ENCODE measurements at places on chromosomes 2 and 18.

GRCh38 chr2:70546885-70547284 is 6.7 kb downstream of the TGFA start:
- DNase-seq, result no peak

- no peak for DNase-seq
Observed at GRCh38 chr2:122389694-122390093, 634.2 kb downstream of the TSN start.

- DNase-seq, result no peak
Observed at GRCh38 chr2:174492963-174493431, 6.2 kb upstream of the GPR155 start.

DNA sequence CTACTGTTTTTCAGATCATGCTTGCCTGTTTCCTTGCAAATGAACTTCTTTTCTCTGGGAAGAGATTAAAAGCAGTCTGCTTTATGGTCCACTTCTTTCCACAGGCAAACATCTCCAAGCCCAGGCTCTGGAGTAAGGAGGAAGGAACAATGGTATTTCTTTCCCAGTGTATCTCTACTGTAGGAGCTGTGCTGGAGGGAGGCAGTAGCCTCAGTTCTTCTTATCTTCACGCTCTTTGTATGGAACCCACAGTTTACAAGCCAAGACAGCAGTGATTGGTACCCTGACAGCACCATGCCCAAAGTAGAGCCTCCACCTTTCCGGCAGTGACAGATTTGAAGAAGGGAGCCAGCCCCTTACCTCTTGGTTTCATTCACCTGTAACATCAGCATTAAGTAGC is 35.2 kb downstream of the SPOPL start:
- DNase-seq, result no peak

DNA sequence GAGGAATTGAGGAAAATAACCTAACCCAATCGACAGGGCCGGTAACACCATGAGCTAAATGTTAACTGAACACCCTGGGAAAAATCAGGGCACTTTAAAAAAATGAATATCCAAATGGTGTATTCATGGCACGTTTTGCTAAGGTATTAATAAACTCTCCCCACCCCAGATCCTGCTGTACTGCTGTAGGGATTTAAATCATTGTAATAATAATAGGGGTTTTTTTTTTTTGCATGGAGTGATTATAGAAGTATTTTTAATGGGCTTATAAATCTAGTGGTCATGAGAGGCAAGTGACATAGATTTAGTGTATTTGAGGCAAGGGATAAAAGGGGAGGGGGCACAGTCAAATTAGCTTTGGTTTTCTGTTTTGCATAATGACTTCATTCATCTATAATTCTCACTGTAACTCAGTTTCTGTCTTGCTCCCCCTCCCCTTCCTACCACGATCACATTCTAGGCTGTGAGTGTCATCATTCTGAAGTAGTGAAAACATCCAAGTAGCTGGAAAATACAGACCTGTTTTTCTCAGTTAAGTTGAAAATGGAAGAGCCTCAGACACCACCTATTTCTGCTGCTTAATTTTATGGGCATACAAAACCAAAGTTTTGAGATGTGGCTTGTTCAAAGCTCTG is 18.2 kb upstream of the MGAT5 start:
- no peak for DNase-seq

DNA sequence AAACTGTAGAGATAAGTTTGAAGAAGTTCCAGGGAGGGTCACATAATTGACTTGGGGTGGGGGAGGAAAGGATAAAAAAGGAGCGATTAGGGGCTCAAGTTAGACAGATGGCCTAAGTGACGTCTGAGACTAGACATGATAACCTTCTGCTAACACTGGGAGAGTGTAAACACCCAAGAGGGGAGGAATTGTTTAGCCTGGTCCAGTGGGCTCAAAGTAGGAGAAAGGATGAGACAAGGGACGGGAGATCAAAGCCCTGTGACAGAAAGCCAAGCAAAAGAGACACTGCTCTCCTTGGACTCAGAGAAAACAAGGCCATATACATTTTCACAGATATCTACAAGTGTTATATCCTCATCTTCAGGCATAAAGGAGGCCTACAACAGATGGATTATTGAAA is 45.5 kb upstream of the IHH start:
- DNase-seq, result no peak

- no peak for DNase-seq
Observed at GRCh38 chr18:4758980-4759379, 303.9 kb upstream of the DLGAP1 start.

- DNase-seq, result no peak
Observed at GRCh38 chr18:37457341-37457740, 108.3 kb downstream of the CELF4 start.

DNA sequence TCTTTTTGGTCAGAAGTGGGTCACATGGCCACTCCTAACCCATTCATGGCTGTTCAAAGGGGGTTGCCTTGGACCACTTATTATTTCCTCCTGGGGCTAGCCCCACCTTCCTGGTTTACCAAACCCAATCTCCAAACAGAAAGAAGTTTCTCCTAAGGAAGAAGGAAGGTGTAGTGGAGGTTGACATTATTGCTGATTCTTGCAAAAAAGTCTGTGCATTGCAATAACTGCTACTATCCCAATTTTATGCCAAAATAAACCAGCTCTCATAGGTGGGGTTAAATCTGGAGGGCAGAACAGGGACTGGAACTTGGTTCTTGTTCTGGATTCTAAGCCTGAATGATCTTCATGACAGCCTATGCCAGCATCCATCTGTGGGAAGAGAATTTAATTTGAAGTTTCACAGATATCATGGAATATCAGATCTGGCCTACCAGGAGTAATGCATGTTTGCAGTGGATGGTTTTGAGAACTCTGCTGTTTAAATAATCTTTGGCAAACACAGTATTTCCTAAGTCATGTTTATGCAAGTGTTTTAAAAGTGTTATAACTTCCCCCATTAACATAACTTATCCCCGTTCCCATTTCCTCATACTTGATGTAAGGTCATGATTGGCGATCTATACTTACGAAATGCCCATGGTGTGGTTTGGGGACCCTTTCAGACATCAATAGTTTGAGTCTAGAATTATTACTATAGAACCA is 11.9 kb downstream of the ANXA4 start:
- no peak for DNase-seq

GRCh38 chr2:40485318-40485717 is 33.4 kb upstream of the SLC8A1 start:
- DNase-seq, result no peak

DNA sequence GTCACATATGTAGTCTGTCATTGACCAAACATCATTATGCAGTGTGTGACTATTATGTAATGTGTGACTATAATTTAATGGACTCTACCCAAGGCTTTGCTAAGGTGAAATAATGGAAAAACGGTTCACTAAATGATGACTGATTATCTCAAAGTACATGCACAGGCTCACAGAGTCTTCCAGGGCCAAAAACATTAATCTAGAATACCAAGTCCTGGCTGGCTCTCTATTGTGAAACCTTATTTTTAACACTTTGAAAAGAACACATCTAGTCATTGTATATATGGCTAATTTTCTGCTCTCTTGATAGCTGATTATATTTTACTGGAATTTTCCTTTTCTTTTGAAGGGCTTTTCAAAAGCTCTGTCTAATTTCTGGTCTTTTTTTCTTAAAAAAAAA is 102.9 kb upstream of the THUMPD2 start:
- no peak for DNase-seq

- no peak for DNase-seq
Observed at GRCh38 chr18:34971313-34971712, 69.9 kb upstream of the MAPRE2 start.

DNA sequence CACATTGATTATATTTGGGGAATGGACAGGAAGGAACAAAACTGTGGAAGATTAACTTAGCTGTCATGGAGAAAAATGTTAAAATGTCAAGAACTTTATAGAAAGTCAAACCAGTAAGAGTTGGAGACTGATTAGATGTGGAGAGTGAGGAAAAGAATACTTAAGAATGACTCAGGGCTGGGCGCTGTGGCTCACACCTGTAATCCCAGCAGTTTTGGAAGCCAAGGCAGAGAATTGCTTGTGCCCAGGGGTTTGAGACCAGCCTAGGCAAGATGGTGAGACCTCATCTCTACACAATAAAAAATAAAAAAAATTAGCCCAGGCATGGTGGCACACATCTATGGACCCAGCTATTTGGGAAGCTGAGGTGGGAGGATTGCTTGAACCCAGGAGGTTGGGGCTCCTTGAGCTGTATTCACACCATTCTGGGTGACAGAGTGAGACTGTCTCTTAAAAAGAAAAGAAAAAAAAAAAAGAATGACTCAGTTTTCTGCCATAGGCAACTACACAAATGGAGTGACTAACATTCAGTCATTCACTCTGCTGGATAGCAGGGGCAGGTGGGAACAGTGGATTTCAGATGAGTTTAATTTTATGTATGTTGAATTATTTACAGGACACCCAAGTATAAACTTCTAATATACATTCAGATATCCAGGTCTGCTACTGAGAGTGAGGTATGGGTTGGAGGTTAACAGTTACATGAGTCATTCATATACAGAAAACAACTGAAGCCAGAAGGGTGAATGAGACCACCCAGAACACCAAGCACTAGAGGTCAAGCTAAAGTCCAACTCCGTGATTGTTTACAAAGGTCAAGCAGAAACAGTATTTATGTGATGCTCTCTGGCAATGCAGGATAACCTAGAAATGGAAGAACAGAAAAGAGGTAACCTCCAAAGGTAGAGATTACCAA is 33.9 kb downstream of the ORC2 start:
- no peak for DNase-seq

DNA sequence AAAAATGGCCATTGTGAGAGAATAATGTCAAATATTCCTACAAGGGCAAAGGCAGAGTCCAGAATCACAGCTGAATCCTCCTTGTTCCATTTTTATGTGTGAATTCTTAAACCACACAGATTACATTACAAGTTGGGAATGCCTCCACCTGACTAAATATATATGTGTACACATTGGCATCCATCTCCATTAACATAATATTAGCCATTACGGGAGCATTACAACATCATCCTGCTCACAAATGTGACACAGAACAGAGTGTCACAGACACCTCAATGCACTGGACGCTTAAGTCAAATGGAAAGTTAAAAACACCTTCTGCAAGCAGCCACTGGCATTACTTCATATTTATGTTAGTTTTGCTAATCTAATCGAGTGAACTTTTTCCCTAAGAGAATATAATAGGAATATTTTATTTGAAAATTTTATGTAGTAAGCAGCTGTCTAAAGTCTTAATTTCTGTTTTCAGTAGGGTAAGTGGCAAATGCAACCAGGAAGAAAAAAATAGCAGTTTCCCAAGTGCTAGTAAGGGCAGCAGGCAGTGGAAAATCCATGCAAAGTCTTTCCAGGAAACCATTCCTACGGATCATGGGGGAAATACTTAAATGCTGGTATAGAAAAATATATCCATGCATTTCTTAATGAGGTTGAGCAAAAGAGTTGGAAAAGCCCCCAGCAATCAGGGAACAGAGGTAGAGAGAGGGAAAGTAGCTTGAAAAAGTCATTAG is 255.6 kb downstream of the OSR1 start:
- DNase-seq, result no peak

All from stimulated activated CD8-positive, alpha-beta memory T cell treated with anti-CD3 and anti-CD28 coated beads, Interleukin-4, amount 100 ng/mL, for 4 hours (primary cell).